ENCODE measurements at places on chromosomes 5 and 9.

- no peak for DNase-seq
Measured at GRCh38 chr5:20649966-20650365, 662.0 kb upstream of the CDH18 start.

GRCh38 chr9:112884721-112885120 lies 6.0 kb downstream of the SLC46A2 start:
- DNase-seq: no peak

DNA sequence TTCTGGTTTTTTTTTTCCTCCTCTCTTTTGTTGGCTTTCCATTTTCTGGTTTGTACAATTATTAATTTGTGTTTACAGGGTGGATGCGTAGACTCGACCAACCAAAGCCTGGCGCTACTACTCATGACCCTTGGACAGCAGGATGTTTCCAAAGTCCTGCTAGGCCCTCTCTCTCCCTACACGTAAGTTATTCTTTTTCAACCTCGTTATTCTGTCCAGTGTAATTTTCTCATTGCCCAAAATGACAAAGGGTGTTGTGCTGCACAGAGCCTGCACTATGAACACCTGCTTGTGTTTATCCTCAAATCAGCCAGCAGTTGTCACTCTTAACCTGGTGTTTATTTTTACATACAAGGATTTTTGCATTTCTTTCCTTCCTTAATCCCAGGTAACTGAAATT lies 56.6 kb downstream of the RCL1 start:
- DNase-seq: no peak

- no peak for DNase-seq
Measured at GRCh38 chr9:20728493-20729220, 44.6 kb downstream of the FOCAD start.

DNA sequence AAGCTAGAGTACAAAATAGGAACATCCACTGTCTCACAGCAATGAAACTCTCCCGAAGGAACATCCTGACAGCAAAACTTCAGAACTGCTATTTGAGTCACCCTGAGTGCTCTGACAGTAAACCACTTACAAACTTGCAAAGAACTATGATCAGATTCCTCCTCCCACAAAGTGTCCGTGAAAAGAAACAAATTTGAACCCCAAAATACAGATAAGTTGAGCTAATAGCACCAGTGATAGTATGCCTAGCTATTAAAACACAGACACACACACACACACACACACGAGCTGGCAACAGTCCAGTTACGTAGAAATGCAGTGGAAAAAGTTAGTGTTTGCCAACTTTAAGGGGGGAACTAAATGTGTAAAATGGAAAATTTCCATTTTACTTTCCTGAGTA lies 3.1 kb upstream of the GLIS3 start:
- no peak for DNase-seq

DNA sequence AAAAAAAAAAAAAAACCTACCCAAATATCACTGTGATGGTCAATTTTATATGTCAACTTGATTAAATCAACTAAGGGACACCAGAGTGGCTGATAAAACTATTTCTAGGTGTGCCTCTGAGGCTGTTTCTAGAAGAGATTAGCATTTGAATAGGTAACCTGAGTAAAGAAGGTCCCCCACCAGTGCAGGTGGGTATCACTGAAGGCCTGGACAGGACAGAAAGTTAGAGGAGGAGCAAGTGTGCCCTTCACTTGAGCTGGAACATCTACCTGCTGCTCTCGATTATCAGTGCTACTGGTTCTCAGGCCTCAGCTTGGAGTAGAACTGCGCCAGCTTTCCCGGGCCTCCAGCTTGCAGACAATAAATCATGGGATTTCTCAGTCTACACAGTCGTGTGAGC lies 88.7 kb downstream of the TLE1 start:
- DNase-seq: no peak

- DNase-seq: no peak
Measured at GRCh38 chr5:39428640-39429039, 3.9 kb upstream of the DAB2 start.

DNA sequence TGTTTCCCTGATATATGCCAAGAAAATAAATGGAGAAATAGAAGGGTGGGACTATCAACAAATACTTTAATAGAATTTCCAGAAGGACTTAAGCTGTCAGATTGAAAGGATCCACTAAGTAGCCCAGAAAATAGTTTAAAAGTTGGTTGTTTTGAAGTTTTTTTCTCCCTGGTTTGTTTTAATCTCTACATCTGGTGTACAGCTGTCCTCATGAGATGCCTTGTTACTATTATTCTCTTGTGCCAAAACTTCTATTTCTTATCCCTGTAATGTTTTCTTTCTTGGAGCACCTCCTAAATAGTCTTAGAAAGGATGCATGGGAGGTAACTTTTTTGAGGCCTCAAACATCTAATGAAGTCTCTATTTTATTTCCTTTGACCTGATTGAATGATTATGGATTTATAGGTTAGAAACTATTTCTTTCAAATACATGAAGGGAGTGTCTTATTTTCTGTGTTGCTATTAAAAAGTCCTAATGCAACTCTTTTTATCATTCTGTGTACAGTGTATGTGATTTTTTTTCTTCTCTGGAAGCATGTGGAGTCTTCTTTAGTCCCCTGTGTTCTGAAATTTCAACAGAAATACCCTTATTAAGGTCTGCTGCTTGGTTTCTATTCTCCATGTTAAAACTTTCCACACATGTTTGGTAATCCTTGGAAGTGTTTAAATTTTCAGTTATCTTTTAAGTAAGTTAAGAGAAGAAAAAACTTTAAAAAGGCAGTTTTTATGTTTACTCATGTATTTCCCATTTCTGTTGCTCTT lies 140.0 kb upstream of the CDKN2B start:
- no peak for DNase-seq

- DNase-seq: no peak
Measured at GRCh38 chr5:82917584-82917983, 159.6 kb downstream of the TMEM167A start.

- no peak for DNase-seq
Measured at GRCh38 chr9:84003246-84003645, 22.6 kb downstream of the RMI1 start.

DNA sequence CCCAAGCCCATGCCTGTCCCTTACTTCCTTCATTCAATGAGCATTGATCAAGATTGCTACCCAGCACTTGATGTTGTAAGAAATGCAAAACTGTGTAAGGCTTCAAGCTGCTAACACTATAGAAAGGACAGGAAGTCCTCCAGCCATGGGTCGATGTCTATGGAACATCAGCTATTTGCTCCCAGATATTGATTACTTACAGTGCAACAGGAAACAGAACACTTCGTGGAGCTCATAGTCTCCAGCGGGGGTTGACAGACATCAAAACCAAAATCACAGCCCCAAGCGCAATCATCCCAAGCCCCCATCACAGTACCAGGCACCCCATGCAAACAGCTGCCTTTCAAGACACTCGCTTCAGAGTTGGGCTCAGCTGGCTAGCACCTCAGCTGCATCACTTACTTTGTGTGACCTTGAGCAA lies 26.8 kb upstream of the DUSP1 start:
- no peak for DNase-seq

GRCh38 chr9:14344053-14344524 lies 30.1 kb upstream of the NFIB start:
- no peak for DNase-seq

DNA sequence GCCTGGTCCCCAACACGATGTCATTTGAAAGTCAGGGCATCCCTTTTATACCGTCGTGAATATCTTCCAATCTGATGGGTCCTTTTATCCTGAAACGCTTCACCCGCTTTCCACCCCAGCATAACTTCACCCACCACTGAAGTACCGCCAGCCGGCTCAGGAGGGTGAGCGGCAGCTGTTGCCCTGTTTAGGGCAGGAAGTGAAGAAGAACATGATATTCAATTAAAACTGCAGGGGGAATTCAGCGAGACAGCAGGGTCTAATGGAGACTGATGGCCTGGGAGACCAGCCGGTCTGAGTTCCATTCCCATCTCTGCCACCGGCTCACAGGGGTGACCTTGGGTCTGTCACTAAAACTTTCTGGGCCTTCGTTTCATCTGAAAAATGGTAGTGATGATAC lies 68.2 kb upstream of the EGFLAM start:
- no peak for DNase-seq

DNA sequence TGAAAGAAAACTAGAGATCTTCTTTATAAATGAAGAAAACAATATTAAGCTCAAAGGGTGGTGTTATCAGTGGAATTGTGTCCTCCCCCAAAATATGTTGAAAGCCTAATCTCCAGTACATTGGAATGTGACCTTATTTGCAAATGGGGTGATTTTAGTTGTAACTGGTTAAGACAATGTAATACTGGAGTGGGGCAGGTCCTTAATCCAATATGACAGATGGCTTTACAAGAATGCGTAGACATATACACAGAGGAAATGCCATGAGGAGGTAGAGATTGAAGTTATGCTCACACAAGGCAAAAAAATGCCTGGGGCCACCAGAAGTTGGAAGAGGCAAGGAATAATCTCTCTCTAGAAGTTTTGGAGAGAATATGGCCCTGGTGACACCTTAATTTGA lies 13.7 kb upstream of the TRIM32 start:
- no peak for DNase-seq

DNA sequence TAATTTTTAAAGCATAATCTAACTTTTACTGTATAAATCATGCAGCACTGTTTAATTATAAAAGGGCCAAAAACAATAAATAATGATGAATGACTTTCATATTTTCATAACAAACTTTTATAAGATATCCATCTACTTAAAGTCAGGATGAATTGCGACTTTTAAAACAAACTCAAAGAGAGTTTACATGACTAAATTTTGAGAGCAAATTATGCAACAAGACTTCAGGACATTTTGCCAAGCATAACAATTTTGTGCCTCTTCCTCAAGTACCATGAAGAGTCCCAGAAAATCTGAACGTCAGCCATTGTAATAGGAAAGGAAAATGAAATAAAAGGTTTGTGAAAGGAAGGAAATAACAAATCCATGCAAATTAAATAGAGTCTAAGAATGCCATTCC lies 24.4 kb downstream of the ERAP1 start:
- no peak for DNase-seq

GRCh38 chr9:136378170-136379002 lies 4.9 kb upstream of the CARD9 start:
- no peak for DNase-seq

- no peak for DNase-seq
Measured at GRCh38 chr5:75928992-75929391, 154.2 kb upstream of the SV2C start.

- DNase-seq: no peak
Measured at GRCh38 chr9:81858657-81859430, 69.4 kb upstream of the SPATA31D4 start.

- DNase-seq: no peak
Measured at GRCh38 chr5:53008751-53009150, 19.6 kb downstream of the ITGA2 start.

- DNase-seq: no peak
Measured at GRCh38 chr9:90296539-90296938, 346.1 kb downstream of the DIRAS2 start.

DNA sequence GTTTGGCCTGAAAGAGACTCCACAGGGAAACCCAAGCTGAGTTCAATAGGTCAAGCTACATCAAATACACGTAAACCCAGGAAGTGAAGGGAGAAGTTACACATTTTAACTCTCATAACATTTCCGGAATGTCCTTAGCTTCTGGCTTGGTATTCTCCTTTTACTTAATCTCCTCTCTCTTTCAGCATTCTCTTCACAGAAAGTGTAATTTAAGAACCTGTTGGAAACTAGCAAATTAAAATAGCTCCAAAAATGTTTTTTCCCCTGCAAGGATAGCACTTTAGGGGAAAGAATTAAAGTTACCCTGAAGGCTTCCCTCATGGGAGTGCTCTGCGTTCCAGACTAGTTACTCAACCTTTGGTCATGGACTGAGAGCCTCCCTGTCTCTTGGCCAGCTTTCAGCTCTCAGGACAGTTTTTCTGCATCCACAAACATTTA lies 292.7 kb upstream of the TARS1 start:
- DNase-seq: no peak

- no peak for DNase-seq
Measured at GRCh38 chr5:78837836-78838235, 147.3 kb downstream of the ARSB start.

DNA sequence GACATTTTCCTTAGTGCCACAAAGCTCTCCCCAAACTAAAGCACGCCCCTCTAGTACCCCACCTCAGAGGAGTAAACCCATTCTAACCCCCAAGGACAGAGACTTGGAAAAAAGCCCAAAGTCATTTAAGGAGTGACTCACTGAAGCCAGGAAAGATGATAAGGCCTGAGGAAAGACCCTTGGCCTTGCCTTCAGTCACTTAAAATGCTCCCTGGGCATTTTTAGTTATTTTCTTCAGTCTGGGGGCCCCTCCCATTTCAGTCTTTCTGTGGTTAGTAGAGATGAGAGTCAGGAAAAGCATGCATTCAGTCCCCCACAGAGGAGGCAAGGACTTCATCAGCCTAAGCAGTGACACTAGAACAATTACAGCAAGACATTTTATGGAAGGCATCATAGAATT lies 13.7 kb upstream of the TLX3 start:
- no peak for DNase-seq

DNA sequence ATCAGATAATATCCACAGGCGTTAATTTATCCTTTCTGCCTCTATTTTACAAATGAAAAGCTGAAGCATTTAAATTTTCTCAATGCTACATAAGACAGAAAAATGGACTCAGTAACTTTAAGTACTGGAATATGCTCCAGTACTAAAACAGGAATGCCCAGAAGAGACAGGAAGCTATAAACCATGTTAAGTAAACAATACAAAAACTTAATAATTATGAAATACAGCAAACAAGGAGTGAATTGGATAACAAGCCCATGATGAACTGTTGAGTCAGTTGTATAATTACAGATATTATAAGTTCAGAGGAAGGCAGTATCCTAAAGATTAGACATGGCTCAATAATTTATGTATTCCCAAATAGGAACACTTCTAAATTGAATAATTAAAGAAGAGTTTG lies 148.5 kb downstream of the CHSY3 start:
- DNase-seq: no peak

DNA sequence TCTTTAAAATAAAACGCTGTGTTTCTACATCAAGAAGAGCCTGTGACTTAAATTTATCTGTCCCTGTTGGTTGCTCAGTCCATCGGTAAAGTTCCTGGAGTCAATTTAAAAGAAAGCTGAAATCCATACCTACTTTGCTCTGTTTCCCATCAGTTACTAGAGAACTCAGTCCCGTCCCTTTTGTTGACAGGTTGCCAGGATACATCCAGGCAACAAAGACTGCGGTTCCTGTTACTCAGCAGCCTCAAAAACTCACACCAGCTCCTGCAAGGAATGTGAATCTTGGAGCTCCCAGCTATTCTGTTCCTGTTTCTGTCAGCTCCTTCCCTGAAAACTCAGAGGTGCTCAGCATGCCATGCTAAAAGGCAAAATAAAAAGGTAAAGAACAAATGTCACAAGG lies at the start of gene ZNF474:
TSS of gene ZNF474 (plus strand) at position 241 of the 400 bp plus-strand sequence. CDS start 22,445 bp downstream, outside the sequence.
- DNase-seq: no peak

DNA sequence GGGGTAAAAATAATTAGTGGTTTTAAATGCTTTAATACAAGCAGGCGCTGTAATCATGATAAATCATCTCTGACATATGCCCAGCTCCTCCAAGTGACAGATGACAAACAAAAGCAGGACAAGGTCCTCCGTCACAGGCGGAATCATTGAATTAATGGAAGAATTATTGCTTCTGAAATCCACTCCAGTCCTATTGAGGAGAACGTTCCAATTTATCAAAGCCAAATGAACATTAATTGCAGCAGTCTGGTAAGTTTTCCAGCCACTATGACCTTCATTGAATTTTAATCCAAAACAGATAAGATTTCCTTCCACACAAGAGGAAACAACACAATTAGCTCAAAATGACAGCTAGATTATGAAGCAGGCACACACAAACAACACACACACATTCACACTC lies 136.8 kb downstream of the ASTN2 start:
- no peak for DNase-seq

- DNase-seq: no peak
Measured at GRCh38 chr5:13331585-13331984, 612.9 kb downstream of the DNAH5 start.
